Hypothalamus (tissue), 51 donors: ENCODE measurements at places on chromosomes 5 and 9.

GRCh38 chr9:88971131-88971960 is 19.9 kb upstream of the S1PR3 start:
- no peak for DNase-seq

DNA sequence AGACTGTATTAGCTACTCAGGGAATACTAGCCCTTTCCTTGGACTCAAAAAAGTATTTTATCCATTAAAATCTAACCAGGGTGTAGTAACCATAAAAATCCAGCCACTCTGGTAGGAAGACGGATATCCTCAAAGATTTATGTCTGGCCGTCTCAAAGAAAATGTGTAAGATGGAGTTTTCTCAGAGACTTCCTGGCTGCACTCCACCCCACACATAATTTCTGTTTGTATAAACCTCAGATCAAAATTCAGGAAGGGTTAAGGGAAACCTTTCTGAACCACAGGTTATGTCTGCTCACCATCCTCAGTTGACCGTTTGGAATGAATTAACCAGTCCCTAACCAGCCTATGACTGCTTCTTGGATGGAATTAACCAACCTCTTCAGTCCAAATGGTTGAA is 13.8 kb upstream of the SMIM23 start:
- DNase-seq, result no peak

DNA sequence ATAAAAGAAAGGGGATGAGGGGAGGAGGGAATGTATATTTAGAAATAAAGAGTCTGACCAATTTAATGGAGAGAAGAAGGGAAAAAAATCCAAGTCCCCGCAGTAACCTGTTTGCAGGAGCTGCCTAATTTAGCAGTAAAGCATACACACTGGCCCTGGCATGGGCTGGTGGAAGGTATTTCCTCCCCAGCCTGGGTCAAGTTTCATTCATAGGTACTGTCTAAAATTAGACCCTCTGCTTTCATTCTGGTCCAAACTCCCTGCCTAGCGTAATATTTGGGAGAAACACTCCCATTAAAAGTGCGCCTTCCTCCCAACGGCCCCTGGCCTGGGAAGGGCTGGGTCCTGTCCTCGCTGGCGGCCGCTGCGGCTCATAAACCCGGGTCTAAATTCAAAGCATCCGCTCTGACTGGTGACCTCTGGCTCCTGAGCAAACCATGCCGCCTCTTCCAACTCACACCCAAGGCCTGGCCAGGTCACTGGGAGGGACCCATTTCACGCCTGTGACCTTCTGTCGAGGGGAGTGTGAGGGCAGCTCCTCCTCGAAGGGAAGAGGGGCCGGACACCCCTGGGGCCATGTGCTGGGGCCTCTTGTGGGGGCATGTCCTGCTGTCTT is 123.2 kb downstream of the FGF18 start:
- no peak for DNase-seq

DNA sequence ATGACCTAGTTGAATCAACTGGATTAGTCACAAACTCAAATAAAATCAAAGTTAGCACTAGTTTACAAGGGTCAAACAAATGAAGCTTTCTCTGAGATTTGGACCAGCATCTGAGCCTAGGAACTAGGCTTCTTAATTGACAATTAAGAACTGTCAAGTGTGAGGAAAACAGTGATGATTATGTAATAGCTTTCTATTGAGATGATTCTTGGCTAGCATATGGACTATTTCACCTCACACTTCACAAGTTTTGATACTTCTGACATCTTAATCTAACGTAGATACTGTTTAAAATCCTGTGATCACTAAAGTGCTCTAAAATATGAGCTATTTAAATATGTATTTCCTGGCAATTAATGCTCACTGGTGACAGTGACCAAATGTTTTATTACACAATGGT is 542.9 kb downstream of the EFNA5 start:
- no peak for DNase-seq

DNA sequence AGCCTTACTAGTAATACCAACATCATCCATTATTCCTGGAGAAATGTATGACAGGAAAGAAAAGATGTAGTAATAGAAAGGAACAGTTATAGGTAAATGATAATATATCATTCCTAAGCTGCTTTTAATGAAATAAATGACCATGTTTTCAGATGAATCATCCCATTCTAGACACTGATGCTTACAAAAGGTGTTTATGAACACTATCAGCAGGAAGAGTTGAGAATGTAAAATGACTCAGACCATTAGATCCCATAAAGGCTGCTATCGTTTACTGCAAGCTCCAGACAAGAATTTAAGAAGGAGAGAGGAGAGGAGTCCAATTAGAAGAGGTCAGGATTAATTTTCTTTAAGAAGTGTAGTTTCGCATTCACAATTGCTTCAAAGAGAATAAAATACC is 1033.5 kb downstream of the EFNA5 start:
- DNase-seq, result no peak

- DNase-seq, result no peak
Observed at GRCh38 chr9:26710008-26710407, 182.6 kb downstream of the CAAP1 start.

GRCh38 chr5:127821896-127822295 is 118.7 kb downstream of the CCDC192 start:
- DNase-seq, result no peak

DNA sequence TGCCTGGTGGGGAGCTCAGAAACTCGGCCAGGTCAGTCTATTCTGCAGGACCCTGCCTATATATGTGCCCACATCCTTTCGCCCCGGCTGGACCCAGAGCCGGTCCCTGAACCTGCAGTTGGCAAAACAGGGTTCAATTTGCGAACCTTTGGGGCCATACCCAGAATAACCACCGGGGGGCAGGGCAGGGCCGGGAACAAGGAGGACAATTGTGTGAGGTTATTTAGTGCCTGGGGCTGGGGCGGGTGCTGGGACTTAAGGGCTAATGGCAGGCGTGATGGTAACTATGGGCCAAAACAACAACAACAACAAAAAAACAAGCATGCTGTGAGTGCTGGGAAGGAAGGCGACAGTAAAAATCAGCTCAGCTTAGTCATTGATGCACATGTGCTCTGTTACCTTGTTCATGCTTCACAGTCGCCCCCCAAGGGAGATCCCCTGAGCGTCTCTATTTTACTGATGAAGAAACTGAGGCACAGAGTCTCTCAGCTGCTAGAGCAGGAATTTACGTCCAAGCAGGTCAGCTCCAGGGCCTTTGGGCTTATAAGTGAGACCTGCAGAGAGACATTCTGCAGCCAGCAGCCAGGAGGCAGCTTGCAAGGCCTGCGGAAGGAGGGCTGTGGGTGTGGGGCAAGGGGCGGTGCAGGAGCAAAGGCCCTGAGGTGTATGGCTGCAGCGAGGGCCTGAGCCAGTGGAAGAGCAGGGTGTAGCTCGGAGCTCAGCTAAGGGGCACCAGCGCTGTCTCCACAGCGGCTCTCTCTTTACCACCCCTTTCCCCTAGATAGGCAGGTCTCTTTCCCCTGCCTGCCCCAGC is 106.0 kb downstream of the PHF2 start:
- DNase-seq, result peak; percentile 60

DNA sequence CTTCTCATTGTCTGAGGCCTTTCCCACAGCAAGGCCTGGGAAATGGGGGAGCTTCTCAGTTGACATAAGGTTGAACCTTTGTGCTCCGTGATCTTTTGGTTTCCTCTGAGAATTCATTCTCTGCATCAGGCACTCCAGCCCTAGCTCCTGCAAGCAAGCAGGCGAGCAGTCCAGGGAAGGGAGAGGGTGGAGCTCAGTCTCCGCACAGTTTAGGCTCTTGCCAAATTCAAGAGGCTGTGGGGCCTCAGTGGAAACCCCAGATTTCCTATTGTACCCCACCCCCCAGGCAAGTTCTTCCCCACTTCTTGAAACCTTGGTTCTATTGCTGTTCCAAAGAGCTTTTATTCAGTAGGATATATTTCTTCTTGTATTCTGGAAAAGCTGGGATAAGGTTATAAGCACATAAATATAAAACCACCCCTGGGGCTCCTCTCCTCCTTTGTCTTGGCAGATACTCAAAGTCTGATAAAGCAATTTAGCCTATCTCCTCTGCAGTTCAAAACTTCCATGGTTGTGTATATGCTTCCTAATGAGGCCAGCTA is 147.2 kb downstream of the PDZD2 start:
- DNase-seq, result no peak

- no peak for DNase-seq
Observed at GRCh38 chr5:126054577-126055347, 368.4 kb upstream of the GRAMD2B start.

- peak; percentile 63 for DNase-seq
Observed at GRCh38 chr5:81787474-81788242, 36.8 kb upstream of the SSBP2 start.

DNA sequence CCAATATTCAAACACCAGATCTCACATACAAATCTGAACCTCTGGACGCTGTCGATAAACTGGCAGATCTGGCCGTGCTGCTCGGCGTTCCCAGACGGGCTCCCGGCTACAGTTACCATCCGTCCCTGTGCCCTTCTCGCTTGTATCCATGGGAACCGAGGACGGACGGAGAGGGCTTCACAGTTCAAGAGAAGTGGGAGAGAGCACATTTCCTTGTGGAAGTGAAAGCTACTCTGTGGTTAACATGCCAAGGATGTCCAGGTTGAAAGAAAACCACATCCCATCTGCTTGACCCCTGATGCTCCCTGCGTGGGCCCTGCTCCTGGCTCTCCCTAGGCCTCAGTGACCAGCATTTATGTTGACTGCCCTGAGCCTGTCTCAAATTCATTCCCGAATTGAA is 6.3 kb upstream of the DBN1 start:
- no peak for DNase-seq

- DNase-seq, result no peak
Observed at GRCh38 chr9:1612886-1613285, 402.3 kb upstream of the SMARCA2 start.

DNA sequence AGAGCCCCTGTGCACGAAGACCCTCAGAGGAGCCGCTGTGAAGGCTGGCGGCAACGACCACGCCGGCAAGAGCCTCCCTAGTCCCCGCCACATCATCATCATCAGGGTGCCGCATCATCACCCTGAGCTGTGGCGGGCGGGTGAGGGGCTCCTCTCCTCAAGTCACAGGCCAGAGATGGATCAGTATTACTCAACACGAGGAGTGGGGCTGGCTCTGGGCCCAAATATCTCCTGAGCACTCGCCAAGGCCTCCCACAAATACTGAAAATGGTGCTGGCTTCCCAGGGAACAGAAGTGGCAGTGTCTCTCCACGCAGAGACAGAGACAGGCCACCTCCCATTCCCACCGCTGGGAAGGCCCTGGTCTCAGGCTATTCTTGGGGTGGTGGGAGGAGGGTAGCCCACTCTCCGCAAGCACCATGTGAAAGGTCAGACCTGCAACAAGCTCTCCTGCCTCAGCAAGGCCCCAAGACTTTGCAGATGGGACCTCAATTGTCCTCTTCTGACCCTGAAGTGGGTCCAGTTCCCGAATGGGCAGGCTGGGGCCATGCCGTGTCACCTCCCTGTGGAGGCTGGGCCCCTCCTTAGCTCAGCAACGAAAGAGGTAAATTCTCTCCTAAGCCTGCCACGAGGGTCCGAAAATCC is 39.3 kb upstream of the ZNF354A start:
- DNase-seq, result no peak

- no peak for DNase-seq
Observed at GRCh38 chr5:97454015-97454414, 271.0 kb upstream of the RIOK2 start.

GRCh38 chr5:169577951-169578350 is 5.6 kb upstream of the SPDL1 start:
- DNase-seq, result no peak

GRCh38 chr5:33072296-33072695 is 361.2 kb downstream of the NPR3 start:
- DNase-seq, result no peak

DNA sequence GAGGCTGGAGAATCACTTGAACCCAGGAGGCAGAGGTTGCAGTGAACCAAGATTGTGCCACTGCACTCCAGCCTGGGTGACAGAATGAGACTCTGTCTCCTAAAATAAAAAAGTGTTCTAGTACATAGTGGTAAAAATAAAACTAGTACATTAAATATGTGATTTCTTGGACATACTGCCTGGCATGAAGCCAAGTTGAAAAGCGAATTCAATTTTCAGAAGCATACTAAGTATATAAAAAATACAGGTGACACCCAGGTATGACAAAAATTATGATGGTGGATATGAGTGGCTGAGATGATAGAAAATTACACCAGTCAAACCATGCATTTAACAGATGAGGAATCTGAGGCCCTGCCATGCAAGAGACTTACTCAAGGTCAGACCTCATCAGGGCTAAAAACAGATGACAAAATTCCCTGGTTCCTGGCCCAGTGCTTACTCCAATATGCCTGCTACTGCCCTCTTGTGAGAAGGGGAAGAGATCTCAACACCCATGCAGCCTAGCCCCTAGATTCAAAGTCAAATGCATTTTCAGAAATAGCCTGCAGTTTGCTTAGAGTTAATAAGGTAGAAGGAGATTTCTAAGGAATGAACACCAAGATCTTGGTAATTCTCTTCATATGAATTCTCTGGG is 46.6 kb upstream of the GNPDA1 start:
- no peak for DNase-seq

DNA sequence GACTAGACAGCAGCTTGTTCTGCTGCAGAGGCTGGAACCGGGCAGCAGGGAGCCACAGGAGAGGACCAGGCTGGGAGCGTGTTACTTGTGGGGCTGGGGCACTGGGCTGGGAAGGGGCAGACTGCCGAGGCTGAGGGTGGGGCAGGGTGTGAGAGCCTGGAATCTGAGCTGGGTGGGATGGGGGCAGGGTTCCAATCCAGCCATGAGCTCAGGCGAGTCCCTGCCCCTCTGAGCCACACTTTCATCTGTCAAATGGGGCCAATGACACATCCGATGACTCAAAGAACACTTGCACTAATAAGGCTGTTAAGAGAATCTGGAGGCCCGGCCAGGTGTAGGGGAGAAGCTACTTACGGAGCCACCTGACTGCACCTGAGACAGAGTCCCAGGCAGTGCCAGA is 18.7 kb upstream of the WDR38 start:
- DNase-seq, result no peak

GRCh38 chr5:163395792-163396191 is 41.6 kb upstream of the CCNG1 start:
- DNase-seq, result no peak

DNA sequence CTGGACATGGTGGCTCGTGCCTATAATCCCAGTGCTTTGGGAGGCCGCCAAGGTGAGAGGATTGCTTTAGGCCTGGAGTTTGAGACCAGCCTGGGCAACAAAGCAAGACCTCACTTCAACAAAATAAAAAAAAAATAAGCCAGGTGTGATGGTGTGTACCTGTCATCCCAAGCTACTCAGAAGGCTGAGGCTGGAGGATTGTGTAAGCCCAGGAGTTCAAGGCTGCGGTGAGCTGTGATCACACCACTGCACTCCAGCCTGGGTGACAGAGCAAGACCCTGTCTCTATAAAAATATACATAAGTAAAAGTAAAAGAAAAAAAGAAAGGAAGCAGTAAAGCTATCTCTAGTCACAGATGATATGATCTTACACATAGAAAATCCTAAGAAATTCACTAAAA is 59.5 kb upstream of the SYNPO start:
- DNase-seq, result no peak
